ENCODE measurements at places on chromosomes 1 and 21. TPM values are rescaled to one million over a fixed set of nuclear protein-coding genes. Genes with fewer than 3 reads are reported as not detected.

- DNase-seq = no peak
Observed at GRCh38 chr1:54883349-54884102, 3.5 kb downstream of the DHCR24 start.

DNA sequence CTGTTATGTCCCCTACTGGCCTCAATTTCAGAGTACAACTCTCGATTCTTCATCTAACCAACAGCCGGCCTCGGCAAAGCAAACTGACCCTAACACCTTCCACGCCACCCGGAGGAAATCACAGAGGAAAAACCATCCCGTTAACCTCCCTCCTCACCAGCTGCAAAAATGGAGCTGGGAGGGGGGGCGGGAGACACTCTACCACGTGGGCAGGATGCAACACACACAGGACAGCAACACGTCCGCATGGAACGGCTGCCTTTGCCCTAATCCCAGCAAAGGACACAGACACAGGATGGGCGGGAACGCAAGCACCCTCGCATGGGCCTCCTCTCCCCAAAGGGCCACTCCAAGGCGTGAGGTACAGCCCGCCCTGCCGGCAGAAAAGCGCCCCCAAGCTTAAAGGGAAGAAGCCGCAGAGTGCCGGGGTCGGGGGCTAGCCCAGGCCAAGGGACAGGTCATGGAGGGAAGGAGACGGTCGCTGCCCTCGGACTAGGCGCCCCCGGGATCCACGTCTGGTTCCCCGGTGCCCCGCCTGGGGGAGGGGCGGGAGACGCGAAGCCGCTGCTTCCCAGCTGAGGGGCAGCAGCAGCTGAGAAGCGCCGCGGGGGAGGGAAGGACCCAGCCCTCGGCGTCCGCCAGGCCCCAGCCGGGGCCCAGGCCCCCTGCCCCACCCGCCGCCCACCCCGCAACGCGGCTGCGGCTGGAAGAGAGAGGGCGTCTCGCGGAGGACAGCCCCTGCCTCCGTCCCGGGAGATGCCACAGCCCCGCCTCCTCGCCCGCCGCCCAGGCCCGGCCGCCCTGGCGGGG, 590 bp downstream of the FOXJ3 start:
- no peak for DNase-seq

- DNase-seq = no peak
Observed at GRCh38 chr1:12615865-12616708, 1.9 kb downstream of the DHRS3 start.

DNA sequence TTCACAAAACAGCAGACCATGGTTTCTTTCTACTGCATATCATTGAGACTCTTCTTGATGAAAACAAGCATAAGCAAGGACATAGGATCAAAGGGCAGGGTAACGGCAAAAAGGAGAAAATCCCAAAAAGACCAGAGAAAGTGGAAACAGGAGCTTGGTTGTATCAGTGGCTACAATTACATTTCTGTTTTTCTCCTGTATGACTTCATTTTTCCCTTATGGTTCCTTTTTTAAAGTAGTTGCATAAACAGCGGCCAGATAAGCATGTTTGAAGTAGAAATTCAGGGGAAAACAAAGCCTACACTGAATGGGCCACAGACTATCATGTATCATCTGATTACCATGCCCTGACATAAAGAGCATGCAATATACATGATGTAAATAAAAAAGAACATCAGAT, 4.6 kb downstream of the EGLN1 start:
- DNase-seq = no peak

GRCh38 chr1:223140611-223141405, 2.2 kb downstream of the TLR5 start:
- DNase-seq = no peak

DNA sequence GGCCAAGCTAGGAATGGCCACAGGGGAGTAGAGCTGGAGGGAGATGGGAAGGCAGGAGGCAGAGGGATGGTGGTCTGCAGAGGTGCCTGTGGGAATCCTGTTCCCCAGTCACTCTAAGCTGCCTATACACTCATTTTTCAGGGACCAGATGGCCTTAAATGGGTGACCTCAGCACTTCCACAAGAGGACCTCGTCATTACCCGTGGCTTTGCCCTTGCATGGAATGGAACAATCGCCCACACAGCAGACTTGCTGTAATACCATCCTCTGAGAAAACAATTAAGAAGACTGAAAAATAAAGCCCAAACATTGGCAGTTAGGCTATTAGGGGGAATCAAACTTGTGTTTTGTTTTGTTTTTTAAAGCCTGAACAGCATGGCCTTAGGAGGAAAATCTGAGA, 12.9 kb upstream of the TNN start:
- no peak for DNase-seq

DNA sequence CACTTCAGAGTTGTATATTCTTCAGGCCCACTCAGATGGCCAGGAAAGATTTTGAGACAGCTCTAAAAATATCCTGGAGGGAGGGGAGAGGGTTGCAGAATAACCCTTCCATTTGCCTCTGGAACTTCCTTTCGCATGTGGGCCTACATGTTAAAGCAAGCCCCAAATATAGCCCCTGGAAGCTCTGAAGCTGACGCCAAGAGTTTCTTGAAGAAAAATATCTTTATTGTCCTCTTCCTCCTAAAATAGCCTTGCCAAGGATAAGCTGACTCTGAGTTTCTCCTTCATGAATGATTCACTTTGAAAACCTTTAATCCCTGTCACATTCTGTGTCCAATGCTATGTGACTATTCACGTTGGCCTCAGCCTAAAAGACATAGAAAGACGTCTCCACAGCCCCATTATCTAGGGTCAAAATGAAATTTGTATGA, 6.4 kb downstream of the C1orf116 start:
- no peak for DNase-seq

DNA sequence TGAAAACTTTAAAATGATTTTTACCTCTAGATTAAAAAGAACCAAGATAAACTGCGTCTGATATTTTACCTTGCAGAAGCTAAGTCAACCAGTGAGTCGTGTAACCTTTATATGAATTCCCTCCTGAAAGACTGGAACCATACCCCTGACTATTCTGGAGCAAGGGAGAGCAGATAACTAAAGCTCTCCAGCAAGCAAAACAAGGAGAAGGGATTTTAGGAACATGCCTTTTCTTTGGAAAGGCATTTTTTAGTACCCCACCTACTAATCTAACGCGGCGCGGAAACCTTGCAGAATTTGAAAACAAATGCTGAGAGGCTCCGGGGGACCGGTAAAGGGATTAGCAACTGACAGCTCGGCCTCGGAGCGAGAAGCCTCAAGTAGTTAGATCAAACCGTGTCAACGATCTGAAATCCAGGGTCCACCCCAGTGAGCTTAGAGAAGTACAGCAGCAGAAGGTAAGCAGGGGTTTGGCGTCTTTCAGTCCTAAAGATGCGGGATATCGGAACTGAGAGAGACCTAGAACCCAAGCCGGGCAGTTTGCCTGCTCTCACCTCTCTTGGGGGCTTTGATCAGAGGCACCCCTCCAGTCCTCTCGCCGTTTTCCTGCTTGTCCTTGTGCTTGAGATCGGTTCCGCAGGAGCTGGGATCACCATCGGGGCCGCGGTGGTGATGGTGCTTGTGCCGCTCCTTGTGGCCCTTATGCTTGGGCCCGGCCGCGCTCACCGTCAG, 954 bp downstream of the RSBN1 start:
- DNase-seq = no peak

DNA sequence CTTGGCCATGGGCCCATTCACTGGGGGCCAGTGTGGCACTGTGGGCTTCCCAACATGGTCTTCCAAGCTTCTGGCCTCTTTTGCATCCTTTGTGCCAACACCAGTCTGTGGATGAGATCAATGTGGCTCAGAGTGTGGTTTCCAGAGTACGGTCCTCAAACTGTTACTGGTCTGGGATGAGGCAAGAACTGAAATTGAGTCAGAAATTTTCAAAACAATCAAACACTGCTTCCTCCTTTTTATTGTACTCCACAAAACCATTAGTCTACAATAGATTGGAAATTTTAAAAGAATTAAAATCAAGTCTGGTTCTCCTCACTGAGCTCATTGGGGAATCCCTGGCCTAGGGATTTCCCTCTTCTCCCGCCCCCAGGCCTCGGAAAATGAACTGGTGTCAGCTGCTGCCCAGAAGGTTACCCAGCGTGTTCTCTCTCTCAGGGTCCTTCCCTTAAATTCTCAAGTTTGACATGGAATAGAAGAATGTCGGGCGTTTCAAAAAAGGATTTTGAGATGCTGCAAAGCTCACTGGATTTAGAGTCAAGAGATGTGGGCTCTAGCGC, 222.0 kb downstream of the SDCCAG8 start:
- DNase-seq = no peak

Gene CHI3L2
- total RNA-seq = not detected

Gene RHD
- not detected for total RNA-seq

Gene CSF1
- total RNA-seq = 26.7 TPM
